Renal cortical epithelial cell (primary cell): ENCODE measurements at places on chromosomes 5 and 9.

DNA sequence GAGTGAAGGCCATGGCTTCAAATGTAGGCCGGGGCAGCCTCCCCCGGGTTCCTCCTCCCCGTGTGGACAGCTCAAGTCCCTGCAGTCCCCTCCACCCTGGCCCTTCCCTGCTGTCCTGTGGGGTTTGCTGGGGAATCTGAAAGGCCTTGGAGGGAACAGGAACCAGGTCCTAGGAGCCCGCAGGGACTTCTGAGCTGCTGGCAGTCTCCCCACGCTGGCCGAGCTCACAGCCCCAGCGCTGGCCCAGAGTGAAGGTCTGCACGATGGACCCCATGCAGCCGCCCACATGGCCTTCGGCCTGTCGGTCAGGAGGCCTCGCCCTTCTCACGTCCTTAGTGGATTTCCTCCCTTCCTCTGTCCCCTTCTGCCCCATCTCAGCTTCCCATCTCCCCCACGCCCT lies 25.7 kb upstream of the NOTCH1 start:
- no peak for DNase-seq

DNA sequence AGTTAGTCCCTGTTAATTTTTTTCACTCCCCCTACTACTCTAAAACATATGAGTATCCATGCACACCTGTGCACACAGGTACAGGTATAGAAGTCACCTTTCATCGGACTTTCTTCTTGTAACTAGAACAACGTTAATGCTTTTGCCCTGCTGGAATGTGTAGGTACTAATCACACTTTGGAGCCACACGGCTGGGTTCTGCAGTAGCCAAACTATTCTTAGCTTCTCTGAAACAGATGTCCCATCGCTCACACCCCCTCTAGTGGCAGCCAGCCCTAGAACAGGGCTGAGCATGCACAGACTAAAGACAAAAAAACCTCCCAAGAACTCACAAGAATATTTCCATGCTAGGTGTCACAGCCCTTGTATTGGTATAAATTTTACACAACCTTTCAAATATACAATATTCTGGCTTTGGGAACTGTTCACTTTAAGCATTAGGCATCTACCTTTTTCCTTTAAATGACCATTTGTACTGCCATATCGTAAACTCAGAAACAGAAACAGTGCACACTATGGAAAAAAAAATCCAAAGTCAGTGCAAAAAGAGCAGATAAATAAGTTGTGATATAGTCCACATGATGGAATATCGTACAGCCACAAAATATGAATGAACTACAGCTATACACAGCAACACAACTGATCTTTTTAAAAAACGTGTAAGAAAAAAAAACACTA lies 64.0 kb downstream of the RETREG1 start:
- peak; percentile 72 for DNase-seq

GRCh38 chr5:36360307-36360706 lies 58.6 kb upstream of the RANBP3L start:
- no peak for DNase-seq

GRCh38 chr5:142166754-142167153 lies 58.2 kb downstream of the NDFIP1 start:
- no peak for DNase-seq

- DNase-seq: peak; percentile 21
These were observed 173.6 kb downstream of the FANCC start for GRCh38 chr9:95143591-95144561.

- peak; percentile 24 for DNase-seq
These were observed 27.4 kb downstream of the PTPA start for GRCh38 chr9:129138476-129139232.

DNA sequence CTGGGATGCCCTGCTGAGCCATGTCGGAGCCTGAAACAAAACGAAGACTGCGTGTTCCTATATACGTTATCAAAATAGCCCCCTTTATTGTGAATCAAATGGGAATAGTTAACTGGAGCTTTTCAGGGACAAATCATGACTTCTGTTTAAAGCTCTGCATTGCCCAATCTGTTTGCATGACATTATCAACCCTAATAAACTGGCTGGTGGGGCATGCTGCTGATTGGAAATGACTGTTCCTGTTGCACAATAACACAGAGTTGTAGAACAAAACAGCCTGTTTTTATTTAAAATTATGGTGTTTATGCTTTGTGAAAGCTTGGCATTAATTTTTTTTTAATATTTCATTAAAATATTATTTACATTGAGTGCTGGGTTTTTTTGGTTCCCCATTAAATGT lies 215.5 kb downstream of the TMEM167A start:
- peak; percentile 76 for DNase-seq

- no peak for DNase-seq
These were observed 140.2 kb downstream of the HSD17B3 start for GRCh38 chr9:96161819-96162218.

GRCh38 chr5:20032896-20033295 lies 44.9 kb upstream of the CDH18 start:
- DNase-seq: no peak

DNA sequence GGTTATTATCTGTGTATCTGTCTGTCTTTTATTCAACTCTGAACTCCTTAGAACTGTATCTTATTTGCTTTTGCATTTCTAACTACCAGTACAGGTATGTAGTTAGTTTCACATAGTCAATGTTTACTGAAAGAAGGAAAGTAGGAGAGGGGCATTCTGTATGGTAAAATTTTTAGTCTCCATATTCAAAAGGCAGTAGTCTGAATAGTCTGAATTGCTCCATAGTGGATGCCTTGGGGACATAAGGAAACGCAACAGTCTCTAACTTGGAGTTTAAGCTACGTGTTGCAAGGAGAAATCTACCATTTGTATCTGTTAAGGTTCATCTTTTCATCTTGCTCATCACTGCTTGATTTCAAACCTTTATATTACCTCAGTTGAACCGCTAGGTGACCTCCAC lies 26.2 kb downstream of the RASGRF2 start:
- DNase-seq: no peak

DNA sequence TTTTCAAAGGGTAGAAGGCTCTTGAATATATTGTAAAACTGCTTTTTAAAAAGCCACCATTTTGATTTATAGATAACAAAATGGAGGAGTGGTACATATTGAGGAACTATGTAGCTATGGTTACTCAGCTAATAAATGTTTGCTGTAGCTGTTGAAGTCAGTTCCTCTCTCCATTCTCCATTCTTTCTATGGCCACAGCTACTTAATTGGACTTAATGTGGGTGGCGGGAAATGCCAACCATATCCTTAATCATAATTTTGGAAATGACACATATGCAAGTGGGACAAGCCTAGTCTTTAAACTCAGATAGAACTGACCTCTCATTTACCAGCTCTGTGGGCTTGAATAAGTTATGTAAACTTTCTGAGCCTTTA lies 10.6 kb downstream of the CDKN2A start:
- DNase-seq: no peak

GRCh38 chr5:81268521-81269196 lies 32.7 kb upstream of the ZCCHC9 start:
- peak; percentile 97 for DNase-seq

GRCh38 chr5:139295346-139296057 lies 2.0 kb downstream of the MATR3 start:
- no peak for DNase-seq

GRCh38 chr9:134294153-134295071 lies 31.8 kb upstream of the RXRA start:
- no peak for DNase-seq

DNA sequence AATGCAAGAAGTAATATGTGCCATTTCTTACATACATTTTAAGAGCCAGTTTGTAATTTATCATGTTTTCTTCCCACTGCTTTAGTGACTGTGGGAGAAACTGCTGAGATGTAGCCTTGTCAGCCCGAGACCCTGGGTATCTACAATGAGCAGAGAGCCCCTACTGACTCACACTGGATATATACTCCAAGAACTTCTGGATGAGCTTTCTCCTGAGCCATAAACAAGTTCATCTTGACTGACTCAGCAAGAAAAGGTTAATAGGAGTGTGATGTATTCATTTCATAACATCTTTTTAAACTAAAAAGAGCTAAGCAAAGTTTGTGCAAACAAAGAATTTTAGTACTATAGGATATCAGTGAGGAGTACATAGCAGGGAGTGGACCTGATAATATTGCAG lies 182.5 kb downstream of the EDIL3 start:
- DNase-seq: no peak
